ENCODE measurements at places on chromosomes 3 and 15.

DNA sequence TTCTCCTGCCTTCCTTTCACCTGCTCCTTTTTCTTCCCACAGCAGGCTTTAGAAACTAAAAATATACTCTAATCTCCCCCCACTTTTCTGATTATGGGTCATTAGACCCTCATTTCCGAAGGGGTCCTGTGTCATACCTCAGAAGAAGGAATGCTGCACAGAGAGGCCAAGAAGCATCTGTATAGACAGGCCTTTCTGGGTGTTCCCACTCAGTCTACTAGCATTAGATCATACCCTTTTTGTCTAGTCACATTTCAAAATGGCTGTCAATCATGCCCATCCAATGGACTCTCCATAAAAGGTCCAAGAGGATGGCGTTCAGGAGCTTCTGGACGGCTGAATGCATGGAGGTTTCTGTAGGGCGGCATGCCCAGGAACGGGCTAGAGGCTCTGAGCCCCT lies 192.2 kb downstream of the SUCLG2 start:
- no peak for DNase-seq

DNA sequence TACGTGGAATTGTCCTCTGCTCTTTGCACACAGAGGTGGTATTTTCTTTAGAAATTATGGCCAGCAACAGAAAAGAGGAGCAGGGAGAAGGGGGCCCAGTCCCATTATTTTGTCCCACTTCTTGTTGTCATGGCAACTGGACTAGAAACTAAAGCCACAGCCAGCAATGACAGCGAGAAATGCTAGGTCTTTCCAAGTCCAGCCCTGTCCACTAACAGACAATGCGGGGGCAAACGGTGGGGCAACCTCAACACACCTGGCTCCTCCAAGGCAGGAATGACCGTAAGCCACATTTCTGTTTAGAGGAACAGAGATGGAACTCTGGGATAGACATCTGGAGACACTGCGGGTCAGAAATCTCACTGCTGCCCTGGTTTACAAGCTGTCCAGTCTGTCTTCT lies 107.3 kb downstream of the RFTN1 start:
- no peak for DNase-seq

- no peak for DNase-seq
Observed at GRCh38 chr3:110816008-110816407, 255.6 kb upstream of the NECTIN3 start.

DNA sequence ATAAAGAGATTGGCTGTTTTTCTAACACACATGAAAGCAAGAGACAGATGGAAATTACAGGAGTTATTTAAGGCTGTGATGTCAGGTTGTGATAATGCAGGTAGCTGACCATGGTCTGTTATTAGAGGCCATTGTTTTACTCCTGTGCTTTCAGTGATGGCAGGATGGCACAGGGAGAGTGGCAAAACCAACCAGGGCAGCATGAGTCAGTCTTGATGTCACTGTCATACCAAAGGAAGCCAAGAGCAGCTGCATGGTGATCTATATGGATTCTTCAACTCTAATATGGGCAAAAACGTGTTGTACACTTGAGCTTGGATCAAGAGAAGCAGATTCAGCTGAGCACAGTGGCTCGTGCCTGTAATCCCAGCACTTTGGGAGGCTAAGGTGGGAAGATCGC lies 91.8 kb upstream of the LMOD3 start:
- no peak for DNase-seq

GRCh38 chr15:40037721-40038120 lies 1.3 kb downstream of the SRP14 start:
- no peak for DNase-seq

DNA sequence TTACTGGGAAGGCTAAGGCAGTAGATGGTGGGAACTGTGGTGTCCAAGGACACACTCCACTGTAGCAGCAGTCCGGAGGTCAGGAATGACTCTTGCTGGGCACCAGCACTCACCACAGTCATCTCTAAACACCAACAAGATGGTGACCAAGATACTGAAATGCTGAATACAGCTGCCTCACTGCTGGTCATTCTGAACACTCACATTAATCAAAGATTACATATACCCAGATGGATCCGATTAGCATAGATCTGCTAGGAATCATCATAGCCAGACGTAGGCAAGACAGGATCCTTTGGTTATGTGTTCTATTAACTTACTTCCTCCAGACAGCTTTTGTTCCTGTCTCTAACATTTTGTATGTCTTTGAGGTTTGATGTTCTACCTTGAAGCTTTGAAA lies 134.9 kb upstream of the BFSP2 start:
- no peak for DNase-seq

- no peak for DNase-seq
Observed at GRCh38 chr3:24067483-24067882, 122.4 kb downstream of the NR1D2 start.

DNA sequence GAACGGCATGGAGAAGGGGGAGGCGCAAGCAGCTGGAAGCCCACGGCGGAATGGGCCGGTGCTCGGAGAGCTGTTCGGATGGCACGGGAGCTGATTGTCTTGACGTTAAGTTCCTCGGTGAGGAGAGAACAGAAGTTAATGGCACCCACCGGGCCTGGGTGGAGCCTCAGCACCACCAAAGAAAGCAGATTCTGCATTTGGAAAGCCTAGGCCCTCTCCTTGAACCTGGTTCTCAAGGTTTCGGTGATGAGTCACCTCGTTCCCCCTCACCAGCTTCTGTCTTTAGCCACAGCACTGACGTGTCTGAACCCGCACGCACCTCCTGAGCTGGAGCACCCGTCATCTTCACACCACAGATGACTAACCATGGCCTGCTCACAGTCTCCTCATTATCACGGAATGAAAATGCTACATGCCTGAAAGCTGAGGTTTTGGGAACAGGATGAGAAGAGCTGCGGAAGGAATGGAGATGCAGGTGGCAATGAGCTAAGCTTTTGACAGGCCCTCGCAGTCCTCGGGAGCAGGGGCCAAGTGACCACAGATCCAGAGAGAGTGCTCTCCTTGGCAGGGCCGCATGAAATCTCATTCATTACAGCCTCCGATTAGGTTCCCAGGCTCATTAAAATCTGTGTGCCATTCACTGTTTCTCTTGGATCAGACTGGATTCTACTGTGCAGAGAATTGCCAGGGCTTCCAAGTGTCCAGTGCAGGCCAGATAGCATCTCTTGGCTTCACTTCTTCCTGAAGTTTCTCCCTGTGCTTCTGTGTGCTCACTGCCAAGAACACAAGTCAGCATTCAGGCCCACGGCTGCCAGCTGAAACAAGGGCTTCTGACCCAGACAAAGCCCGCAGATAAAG lies 96.3 kb upstream of the DLG1 start:
- DNase-seq, result no peak

- DNase-seq, result no peak
Observed at GRCh38 chr15:64599226-64599625, 138.8 kb downstream of the ZNF609 start.

- no peak for DNase-seq
Observed at GRCh38 chr3:112170046-112170445, 37.0 kb upstream of the GCSAM start.

- DNase-seq, result no peak
Observed at GRCh38 chr3:88291486-88291885, 141.7 kb downstream of the C3orf38 start.

DNA sequence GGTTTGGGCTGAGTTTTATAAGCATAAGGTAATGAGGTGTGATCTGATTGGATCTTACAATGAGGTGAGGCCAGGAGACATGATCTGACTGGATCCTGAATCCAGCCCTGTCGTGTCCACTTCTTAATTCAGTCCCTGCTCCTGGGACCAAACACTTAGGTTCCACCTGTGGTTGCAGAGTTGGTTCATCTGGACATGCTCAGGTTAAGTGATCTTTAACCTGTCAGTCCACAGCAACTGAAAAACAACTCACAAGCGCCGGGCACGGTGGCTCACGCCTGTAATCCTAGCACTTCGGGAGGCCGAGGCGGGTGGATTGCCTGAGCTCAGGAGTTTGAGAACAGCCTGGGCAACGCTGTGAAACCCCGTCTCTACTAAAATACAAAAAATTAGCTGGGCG lies 679.3 kb upstream of the ALCAM start:
- DNase-seq, result no peak

Data from activated naive CD4-positive, alpha-beta T cell (primary cell).